CD8-positive, alpha-beta memory T cell (primary cell): ENCODE measurements at places on chromosomes 5 and 9. TPM values are rescaled to one million over a fixed set of nuclear protein-coding genes. Genes with fewer than 3 reads are reported as not detected.
A peak's percentile ranks its signal among the peaks of the same experiment; 100 is the strongest.

FCN2 gene
- not detected for polyA plus RNA-seq

POC5 gene
- polyA plus RNA-seq: 16.9 TPM

GRCh38 chr9:128689293-128689774, 312 bp downstream of the SET start:
- DNase-seq: peak; percentile 76

- no peak for DNase-seq
These were observed 6.1 kb upstream of the CSF2 start for GRCh38 chr5:132067451-132067850.

ZNF346 gene
- 16.8 TPM for polyA plus RNA-seq

- no peak for DNase-seq
These were observed 24.6 kb downstream of the TTF1 start for GRCh38 chr9:132381966-132382541.

DNA sequence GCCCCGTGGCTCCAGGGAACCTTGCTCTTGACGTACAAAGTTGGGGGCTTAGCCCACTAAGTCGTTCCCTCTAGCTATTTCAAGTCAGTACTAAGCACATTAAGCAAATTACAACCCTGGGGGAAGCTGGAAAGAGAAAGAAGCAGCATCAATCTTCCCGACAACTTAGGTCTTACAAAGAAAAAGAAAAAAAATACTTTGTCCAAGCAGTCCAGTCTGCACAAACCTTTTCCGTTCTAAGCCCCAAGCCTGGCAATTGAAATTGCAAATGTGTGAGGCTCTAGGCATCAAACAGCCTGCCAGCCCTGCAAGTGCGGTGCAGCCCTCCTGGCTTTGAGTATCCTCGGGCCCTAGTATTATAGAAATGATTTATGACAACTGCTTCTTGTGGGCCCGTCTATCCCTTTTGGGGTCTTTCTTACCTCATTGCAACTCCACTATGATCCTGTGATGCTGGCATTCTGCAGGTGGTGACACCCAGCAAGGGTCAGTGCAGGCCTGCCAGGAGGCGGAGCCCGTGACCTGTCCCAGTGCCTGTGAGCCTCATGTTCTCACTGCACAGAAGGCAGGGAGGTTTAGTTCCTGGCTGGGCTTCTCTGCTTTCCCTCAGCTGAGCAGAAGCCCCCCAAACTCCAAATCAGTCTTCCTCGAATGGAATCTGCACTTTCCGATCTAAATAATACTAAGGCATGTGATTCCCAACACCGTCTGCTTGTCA, 232.3 kb upstream of the IRX2 start:
- no peak for DNase-seq

DNA sequence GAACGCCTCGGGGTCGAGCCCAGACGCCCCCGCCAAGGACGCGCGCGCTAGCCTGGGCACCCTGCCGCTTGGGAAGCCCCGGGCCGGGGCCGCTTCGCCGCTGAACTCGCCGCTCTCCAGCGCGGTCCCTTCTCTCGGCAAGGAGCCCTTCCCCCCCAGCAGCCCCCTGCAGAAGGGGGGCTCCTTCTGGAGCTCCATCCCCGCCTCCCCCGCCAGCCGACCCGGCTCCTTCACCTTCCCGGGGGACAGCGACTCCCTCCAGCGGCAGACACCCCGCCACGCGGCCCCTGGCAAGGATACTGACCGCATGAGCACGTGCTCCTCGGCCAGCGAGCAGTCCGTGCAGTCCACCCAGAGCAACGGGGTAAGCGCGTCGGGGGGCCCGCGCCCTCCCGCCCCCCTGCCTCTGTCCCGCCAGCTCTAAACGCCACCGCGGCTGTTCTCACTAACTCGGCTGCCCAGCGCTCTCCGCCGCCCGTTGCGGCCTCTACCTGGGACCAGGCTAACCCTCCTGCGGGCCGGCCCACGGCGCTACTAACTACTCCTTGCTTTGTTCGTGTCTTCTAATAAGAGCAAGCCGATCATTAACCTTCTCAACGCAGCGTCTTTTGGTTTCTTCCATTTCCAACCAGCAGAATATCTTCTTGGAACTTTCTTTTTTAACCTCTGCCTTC, 93.6 kb upstream of the OTULINL start:
- DNase-seq: no peak

- no peak for DNase-seq
These were observed 193.0 kb upstream of the ADAMTS16 start for GRCh38 chr5:4947106-4947505.

GRCh38 chr5:114223866-114224265, 138.0 kb upstream of the KCNN2 start:
- DNase-seq: no peak

FBP1 gene
- 13.3 TPM for polyA plus RNA-seq

DNA sequence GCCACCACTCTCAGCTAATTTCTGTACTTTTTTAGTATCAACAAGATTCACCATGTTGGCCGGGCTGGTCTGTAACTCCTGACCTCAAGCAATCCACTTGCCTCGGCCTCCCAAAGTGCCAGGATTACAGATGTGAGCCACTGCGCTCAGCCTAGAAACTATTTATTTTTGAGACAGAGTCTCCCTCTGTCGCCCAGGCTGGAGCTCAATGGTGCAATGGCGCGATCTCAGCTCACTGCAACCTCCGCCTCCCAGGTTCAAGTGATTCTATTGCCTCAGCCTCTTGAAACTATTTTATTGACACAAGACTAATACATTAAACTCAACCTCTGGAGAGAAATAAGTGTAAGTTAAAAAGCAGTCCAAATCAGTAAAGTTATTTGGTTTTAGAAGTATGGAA, 34.0 kb downstream of the IL6ST start:
- DNase-seq: no peak

- no peak for DNase-seq
These were observed 61.8 kb upstream of the TRPM3 start for GRCh38 chr9:71183251-71183650.

CHSY3 gene
- polyA plus RNA-seq: not detected

DNA sequence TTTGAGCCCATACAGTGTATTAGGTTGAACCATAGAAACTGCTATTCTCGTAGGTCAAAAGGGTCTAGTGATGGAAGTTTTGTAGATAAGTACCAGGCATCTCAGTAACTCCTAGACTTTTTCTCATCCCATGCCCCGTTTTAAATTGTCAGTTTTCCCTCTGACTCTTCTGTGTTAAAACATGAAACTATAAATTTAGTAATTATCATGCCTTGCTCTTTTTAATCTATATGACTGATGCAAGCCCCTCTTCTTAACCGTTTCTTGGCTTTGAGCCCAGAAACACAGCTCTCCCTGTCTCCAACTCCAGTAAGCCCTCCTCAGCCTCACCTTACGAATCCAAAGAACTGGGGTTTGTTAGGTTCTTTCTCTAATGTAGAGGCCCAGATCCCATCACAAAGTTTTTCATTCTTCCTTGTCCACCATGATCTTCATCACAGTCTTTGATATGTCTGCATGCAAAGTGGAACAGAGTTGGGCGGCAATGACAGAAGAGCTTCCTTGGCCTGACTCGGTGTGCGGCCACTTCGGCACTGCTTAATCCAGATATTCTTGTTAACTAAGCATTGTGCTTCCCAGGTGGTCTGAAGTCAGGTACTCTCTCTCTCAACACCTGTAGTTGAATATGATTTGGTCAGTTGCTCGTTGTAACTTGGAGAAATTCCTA, 21.1 kb downstream of the RGMB start:
- no peak for DNase-seq

COL5A1 gene
- 0.43 TPM for polyA plus RNA-seq

TXNDC8 gene
- not detected for polyA plus RNA-seq

SV2C gene
- not detected for polyA plus RNA-seq

DNA sequence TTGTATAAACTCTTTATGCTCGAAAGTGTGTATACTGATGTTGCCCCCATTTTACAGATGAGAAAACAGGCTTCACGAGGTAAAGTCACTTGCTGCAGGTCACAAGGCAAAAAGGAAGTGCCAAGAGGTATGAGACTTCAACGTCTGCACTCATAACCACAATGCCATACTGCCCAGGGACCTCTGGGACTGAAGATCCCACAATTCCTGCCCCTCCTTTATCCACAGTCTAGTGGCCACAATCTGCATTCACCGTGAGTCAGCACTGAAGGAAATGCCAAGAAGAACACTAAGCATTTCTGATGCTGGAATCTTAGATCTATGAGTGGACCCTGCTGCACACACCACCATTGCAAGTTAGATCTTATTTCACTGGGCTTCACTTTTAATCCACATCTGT, 37.3 kb downstream of the MED27 start:
- no peak for DNase-seq

- DNase-seq: no peak
These were observed 43.9 kb downstream of the RCL1 start for GRCh38 chr9:4836676-4837075.

SCAI gene
- 0.72 TPM for polyA plus RNA-seq

CYSRT1 gene
- polyA plus RNA-seq: 0.32 TPM

NELFB gene
- polyA plus RNA-seq: 34.8 TPM

DNA sequence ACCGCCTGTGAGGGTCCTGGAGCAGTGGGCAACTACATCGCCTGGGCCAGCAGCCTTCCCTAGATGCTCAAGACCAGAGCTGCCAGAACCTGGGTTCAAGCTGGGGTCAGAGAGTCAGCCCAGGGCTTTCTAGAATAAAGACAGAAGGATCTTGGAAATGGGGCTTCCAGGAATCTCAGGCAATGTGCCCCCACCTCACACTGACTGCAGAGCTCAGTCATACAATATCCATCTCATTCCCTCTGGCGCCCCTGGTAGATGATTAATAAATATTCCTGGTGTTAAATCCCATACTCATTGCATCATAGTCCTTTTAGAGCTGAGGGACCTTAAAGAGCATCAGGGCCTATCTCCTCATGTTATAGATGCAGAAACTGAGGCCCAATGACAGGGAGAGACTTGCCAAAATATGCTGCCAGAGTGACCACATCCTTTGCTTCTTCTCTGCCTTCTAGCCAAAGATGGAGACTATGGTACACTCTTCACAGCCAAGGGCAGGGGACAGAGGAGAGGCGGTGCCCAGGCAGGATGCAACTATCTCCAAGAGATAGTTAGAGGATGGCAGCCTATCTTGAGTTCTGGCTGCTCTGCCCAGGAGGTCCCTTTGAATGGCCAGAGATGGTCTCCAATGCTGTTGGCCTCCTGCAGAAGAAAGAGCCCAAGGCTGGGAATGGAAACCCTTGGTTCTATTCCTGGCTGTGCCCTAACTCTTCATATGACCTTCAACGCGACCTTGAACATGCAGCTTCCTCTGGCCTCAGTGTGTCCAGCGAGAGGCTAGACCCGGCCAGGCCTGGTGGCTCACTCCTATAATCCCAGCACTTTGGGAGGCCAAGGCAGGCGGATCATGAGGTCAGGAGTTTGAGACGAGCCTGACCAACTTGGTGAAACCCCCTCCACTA, 36.2 kb upstream of the IL17B start:
- DNase-seq: no peak

SKIC3 gene
- 40.2 TPM for polyA plus RNA-seq

- peak; percentile 70 for DNase-seq
These were observed 8.5 kb upstream of the NFIB start for GRCh38 chr9:14322211-14323082.

GRCh38 chr5:170154297-170154696, 48.6 kb downstream of the FOXI1 start:
- no peak for DNase-seq

DNA sequence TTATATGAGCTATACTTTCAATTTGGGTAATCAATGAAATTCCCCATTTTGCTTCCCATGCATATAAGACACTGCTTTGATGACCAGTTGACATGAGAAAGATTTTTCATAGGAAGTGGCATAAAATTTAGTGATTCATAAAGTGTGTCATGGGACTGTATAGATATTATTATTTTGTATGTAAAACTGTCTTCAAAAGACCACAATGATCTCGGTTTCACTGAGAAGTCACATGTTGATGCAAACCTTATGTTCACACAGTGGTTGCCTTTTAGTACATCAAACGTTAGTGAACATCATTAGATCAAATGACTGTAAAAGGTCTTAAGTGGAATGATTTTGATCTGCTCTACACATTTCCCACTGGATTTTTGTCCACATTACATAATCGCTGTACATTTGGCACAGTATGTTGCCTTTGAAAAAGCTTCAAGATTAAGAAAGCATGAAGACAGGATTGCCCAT, 349.2 kb upstream of the MEF2C start:
- DNase-seq: no peak

- peak; percentile 62 for DNase-seq
These were observed 647 bp downstream of the SMARCA2 start for GRCh38 chr9:2015581-2016407.

DNA sequence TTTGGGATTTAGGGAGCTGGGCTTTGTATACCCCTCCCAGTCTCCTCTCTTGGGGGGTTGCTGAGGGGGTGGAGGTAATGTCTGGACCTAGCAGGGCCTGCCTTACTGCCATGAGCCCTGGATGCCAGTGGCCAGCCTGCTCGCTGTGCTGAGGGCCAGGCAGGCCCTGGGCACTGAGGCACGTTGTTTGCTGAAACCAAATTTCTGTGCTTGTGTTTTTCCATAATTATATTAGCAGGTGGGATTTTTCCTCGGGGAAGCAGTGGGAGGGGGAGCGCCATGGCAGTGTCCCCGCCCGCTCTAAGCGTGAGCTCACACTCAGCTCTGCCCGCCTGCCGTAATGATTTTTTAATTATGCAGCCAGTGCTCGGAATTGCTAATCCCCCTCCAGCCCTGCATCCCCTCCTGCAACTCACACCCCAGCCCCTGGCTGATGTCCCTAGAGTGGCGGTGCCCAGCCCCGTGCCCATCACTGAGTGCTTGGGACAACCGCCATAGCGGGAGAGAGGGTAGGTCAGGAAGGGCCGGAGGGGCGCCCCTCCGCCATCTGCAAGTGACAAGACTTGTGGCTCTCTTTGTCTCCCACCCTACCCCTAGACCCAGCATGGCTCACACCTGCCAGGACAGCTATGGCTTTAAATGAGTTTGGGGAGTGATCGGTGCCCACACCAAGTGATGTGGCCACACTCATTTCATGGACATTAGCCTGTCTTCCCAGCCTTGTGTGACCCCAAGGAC, 20.9 kb downstream of the CXXC5 start:
- no peak for DNase-seq

- no peak for DNase-seq
These were observed 40.7 kb downstream of the ASTN2 start for GRCh38 chr9:117374076-117374725.

DNA sequence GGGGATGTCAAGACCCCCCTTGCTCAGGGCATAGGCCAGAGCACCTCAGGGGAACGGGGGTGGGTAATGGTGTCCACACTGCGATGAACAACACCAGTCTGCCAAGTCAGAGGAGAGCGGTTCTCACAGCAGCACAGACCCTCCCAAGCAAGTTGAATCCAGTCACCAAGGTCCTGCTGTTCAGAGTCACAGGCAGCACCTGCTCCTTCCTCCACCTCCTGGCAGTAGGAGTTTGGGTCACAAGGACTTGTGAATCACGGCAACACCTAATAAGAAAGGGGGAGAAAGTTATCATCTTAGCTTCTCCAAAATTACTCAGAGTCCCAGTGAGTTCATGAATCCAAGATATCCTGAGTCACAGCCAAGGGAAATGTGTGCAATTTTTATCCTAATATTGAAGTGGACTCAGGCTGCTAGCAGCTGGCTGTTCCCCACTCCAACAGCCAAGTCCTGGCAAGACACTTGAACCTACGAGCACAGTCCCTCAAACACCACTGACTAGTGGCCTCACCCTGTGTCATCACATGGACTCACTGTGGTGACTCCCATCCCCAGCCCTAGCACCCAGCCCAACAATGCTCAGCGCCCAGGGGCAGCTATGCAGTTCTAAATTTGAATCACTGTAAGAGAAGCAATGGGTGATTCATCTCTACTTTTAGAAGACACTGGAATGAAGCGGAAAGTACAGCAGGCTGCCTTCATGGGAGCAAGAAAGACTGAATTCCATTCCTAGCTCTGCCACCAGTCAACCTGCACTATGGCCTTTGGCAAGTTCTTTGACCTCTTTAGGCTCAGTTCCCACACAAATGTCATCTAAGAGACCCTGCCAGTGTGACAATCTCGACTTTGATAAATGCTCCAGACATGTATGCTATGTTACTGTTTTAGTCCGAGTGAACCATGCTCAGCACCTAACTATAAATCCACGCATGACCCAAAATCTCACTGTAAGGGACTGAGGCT, 113.7 kb downstream of the KLHL3 start:
- DNase-seq: no peak
